ENCODE measurements at places on chromosomes 6 and 20.

DNA sequence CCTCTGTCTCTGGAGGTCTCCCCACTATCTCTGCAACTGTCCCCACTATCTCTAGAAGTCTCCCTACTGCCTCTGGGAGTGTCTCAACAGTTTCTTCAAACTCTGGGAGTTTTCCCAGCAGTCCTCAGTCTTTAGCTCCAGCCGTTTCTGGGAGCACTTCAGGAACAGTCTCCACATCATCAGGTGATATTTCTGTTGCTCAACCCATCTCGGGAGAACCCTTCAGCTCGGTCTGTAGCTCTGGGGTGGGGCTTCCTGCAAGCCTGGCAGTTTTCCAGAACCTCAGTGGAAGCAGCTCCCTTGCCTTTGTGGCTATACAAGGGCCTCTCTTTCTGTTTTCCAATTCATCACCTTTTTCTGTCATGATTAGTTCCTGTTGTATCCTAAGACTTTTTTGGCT is 3.0 kb upstream of the SFTA2 start:
- no peak for DNase-seq

GRCh38 chr6:157151029-157151428 is 172.3 kb downstream of the TMEM242 start:
- no peak for DNase-seq

GRCh38 chr6:37630281-37630799 is 67.3 kb downstream of the MDGA1 start:
- DNase-seq, result no peak

GRCh38 chr6:139494376-139494990 is 120.0 kb upstream of the CITED2 start:
- no peak for DNase-seq

DNA sequence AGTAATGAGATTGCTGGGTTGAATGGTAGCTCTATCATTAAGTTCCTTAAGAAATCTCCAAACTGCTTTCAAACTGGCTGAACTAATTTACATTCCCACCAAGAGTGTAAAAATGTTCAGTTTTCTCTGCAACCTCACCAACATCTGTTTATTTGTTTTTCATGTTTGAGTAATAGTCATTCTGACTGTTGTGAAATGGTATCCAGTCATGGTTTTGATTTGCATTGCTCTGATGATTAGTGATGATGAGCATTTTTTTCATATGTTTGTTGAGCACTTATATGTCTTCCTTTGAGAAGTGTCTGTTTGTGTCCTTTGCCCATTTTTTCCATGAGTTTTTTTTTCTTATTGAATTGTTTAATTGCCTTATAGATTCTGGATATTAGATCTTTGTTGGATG is 24.9 kb downstream of the DEFB125 start:
- DNase-seq, result no peak

GRCh38 chr20:41989935-41990635 is 371.9 kb upstream of the CHD6 start:
- DNase-seq, result no peak

DNA sequence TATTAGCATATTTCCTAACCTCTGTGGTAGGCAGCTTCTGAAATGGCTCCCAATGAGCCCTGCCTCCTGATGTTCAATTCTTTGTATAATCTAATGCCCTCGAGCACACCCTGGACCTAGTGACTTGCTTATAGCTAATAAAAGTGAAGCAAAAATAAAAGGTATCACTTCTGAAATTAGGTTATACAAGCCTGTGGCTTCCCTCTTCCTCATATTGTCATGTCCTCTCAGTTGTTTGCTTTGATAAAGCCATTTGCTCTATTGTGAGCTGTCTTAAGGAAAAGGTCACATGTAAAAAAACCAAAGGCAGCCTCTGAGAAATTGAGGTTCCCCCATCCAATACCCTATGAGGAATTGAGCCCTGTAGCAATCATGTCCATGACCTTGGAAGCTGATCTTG is 442.1 kb upstream of the ADGRB3 start:
- DNase-seq, result no peak

GRCh38 chr6:51855310-51856082 is 231.9 kb downstream of the PKHD1 start:
- DNase-seq, result no peak

DNA sequence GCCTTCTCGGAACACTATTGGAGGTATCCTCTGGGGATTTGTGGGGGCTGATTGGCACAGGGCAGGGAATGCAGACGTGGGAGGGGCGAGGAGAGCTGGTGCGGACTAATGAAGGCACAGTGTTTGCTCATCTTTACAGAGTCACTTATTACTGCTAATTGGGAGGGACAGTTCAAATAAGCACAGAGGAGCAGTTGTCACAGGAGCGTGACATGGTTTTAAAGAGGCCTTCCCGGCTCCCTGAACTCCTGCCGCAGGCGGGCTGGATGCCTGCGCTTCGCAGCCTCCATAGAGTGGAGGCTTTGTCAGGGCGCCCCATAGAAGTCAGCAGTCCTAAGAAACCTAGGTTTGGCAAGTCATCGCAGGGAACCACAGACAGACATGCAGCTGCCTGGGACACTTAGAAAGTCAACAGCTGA is 149.6 kb downstream of the LINC00237 start:
- no peak for DNase-seq

DNA sequence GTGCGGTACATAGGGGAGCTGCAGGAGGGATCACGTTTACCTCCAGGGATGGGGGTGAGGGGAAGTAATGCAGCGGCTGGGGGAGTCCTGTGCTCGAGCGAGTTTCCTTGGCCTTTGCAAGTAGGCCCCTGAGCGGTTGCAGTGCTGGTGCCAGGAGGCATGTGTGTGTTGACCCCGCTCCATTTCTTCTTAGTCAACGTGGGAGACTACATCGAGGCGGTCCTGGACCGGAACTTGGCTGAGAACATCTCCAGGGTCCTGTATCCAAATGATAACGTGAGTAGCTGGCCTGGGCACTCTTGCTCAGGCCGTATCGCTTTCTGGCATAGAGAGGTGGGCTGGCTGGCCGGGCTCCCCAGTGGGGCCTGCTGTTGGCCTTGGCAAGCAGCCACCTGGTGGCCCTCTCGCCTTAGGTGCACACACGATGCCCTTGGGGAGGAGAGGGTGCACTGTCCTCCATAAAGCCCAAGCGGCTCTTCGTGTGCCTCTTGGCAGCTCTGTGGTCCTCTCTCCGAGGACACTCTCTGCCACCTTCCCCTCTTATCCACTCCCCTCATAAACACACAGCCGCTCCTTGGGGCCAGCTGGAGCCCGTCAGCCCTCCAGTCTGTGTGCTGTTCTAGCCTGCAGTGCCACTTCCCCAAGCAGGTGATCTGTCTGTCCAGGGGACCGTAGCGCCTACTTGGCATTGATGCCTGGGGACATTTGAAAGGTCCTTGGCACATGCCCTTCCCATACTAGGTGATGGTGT is 29.3 kb downstream of the PYGB start:
- DNase-seq, result no peak

DNA sequence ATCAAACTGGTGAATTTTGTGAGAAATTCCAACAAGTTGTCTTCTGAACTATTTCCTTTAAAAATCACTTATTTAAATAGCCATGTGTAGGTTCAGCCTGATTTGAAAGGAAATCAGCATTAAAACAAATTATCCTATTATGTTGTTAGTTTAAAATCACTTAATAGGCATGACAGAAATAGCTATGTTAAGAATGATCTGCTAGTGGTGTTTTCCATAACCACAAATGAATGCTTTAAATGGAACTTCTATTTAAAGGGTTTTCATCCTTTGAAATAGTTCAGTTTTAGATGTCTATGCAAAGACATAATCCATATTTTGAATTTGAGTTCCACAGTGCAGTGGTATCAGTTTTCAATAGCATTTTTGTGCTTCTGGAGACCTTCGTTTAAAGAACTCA is 120.1 kb downstream of the PLEKHG1 start:
- no peak for DNase-seq

- DNase-seq, result no peak
Observed at GRCh38 chr6:5422321-5422915, 161.1 kb downstream of the FARS2 start.

DNA sequence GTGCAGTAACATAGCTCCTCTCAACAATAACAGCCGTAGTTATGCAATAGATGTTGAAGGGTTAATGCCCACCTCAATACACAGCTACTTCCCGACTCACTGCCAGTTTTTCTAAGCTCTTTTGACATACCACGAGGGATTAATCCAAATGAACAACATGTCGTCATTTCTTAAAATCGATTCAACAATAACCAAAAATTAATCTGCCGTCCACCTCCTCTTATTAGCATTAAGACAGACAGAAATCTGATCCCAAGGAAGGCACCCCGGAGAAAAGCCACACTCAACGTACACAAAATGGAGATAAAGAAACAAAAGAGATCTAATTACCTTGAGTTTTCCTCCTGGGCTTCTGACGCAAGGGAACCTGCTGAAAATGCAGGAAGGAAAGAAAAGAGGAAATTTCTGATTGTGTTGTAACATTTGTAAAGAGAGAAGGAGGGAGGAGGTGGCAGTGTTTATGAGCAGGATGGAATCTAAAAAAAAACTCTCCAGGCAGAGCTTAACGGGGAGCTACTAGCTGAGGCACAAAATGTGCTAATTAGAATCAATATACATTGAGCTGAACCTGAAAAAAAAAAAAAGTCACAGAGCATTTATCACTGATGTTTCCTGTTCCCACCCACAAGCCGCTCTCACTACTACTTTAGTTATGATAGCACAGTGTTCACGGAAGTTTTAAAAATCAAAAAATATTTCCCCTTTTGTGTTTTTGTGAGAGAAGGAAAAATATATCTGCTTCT is 109.3 kb downstream of the IPCEF1 start:
- no peak for DNase-seq

DNA sequence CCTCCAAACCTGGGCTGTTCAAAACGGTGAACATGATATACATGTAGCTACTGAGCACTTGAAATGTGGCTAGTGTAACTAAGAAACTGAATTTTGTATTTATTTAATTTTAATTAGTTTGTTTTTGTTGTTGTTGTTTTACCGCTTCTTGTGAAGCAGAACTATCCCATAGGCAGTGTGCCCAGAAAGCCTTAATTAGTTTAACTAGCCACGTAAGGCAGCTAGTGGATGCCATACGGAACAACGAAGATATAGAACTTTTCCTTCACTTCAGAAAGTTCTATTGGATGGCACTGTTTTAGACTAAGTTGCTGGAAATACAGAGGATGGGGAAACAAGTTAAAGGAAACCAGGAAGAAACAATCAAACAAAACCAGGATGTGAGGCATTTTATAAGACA is 70.6 kb downstream of the NUDT3 start:
- DNase-seq, result no peak

- DNase-seq, result no peak
Observed at GRCh38 chr6:37826993-37827392, 7.5 kb downstream of the ZFAND3 start.

DNA sequence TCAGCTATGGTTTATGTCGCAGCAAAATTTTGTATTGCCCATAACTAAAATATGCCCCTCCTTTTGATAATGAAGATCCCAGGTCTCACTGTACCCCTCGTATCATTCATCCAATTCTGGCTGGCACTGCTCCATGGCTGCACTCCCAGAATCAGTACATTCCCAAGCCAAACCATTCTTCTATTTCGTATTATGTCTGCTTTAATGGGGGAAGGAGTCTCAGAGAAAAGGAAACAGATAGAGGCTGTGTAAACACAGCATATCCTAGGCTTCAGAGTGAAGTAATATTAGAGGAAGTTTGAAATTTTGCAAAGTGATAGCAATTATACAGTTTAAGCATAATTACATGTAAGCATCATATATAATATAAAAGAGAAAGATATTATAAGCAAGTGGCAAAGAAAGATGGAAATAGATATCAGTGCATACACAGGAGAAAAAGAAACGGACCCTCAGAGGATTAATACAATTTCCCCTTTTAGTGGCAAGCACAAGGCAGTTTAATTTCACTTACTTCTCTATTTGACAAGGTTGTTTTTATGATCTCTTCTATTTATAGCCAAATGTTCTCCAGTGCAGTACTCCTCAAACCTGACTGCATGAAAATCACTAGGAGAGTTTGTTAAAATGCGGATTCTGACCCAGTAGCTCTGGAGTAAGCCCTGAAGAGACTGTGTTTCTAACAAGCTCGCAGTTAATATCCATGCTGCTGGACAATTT is 56.5 kb upstream of the TENT5A start:
- no peak for DNase-seq

GRCh38 chr6:85118233-85118632 is 331.6 kb upstream of the NT5E start:
- DNase-seq, result no peak

- no peak for DNase-seq
Observed at GRCh38 chr6:100266494-100267401, 198.0 kb downstream of the SIM1 start.

DNA sequence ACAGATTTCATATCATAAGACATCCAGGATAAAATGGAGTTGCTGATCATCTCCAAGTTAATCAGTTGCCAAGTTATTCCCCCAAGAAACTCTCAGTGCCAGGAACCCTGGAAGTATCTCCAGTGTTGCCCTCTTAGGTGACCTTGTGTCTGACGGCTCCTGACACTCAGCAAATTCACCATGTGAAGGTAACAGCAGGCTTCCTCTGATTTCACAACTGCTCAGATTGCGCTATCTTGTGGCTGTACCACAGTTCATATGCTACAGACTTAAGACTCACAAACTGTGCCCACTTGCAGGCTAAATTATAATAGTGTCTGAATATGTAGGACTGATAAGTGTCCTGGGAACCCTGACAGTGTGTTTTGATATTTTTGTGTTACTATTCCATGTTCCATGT is 186.6 kb upstream of the OPRM1 start:
- DNase-seq, result no peak

DNA sequence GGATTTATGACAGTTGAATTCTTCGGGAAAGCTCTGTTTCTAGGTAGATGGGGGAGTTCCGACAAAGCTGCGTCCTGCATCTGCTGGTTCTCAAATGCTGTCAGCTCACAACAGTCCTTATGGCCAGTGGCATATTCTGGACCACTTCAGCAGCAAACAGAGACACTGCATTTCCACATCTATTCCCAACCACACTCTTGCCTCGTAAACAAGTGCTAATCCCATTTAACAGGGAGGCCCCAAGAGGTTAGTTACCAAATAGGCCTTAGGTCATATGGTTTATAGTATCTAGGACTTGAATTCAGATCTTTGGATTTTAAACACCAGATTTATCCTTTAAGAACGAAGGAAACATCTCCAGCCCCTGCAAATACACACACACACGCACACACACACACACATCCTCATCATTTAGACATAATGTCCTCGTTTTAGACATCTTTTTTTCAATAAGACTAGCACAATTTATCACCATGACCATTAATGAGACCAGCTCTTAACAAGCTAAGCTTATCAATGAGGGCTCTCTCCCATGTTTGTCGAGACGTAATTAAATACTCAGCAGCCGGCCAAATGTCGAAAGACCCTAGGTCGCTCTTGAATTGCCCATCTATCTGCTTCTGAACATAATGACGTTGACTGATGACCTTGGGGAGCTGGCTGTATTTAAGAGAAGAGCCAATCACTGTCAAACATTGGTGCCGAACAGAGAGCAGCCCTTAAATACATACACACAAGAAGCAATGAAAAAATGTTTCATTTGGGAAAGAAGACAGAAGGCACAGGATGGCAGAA is 84.5 kb downstream of the PSMG4 start:
- DNase-seq, result no peak

- DNase-seq, result no peak
Observed at GRCh38 chr20:57953638-57954037, 243.8 kb upstream of the PMEPA1 start.
